NCI-H1436 treated with DMSO at 0.1 percent for 48 hours (cell line): ENCODE measurements at places on chromosomes 4 and X.

- no peak for DNase-seq
These were observed 119.1 kb upstream of the OTUD4 start for GRCh38 chr4:145299380-145300076.

- DNase-seq: no peak
These were observed 247.6 kb downstream of the CBLL2 start for GRCh38 chrX:22520128-22520828.

- no peak for DNase-seq
These were observed at the start of gene GRID2 for GRCh38 chr4:92303621-92304027. TSS of gene GRID2 (plus strand) at chr4:92303966.

GRCh38 chr4:123479944-123480343 lies 83.3 kb downstream of the SPRY1 start:
- no peak for DNase-seq

DNA sequence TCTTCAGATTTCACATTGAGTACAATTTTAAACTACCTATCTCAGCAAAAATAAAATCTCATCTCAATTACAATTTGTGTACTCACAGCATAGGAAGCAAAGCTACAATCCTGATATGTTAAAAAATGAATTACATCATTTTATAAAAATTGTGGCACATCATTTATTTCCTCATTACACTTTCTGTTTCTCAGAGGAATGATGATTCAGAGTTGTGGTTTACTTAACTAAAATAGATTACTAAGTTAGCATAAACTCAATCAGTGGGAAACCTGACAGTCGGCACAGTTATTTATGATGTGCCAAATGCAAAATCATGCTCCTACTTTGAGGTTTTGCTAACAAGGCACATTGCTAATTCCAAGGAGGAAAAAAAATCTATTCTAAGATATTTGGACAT lies 325.0 kb downstream of the FBXO8 start:
- no peak for DNase-seq

DNA sequence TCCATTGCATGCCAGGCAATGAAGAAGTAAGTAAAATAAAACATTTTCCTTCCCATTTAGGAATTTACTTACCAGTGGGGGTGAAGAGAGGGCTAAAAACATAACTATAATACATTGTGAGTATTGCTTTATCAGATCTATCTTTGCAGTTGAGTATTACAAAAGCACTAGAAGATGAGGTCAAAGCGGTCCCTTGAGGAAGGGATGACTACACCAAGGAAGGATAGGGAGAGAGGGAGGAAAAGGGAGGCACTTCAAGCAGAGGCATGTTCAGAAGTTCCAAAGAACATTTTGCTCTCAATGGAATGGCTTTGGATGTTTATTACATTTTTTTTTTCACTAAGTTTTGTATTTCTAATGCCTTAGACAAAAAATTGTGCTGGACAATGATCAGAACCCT lies 127.8 kb downstream of the TET2 start:
- DNase-seq: no peak

DNA sequence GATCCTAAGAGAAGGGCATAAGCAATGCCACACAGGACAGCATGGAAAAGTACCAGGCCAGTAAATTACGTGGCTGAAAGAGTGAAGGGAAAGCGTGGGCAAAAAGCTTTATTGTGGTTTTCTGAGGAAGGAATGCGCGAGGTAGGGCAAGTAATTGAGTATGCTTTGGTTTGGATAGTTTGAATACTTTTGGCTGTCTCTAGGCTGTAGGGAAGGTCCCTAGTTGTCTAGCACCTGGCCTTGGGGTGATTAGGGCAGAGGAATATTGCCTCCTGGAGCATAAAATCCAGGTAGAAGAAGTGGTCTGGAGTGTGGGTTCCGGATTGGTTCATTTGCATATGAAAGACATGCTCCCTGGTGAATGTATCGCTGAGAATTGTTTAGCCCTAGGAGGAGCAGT lies 46.4 kb upstream of the NALF2 start:
- DNase-seq: no peak

DNA sequence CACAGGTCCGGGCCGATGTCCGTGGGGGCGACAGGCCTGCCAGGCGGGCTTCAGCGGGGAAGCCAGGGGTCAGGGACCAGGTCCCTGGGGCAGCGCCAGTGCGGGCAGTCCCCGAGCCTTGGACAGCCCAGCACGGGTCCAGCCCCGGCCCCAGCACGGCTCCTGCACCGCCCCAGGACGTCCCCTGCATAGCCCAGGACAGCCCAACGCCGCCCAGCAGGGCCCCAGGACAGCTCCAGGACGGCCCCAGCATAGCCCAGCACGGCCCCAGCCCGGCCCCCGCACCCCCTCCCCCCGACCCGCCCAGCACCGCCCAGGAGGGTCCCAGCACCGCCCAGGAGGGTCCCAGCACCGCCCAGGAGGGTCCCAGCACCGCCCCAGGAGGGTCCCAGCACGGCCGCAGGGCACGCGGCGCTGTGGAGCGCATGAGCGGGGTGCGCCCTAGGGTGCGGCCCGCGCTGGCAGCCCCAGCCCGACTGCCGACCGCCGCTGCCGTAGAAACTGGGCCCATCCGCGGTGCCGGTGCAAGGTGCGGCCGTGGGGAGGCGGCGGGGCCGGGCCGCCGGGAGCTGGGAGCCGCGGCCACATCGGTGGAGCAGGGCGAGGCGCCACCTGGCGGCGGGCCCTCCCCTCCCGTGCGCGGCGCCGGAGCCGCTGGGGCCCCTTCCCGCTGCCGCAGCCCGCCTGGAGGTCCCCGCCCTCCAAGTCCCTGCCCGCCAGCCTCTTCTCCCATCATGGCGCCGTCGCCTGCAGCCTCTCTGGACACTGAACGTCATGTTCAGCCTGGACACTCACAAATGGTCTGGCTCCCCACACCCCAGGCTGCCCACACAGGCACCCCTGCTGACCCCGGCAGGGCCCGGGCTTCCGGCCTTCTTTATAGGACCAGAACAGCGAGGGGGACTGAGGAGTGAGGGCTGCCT lies 106.8 kb upstream of the NKX1-1 start:
- DNase-seq: no peak

- DNase-seq: no peak
These were observed 289.8 kb upstream of the CLNK start for GRCh38 chr4:10974371-10974770.

GRCh38 chr4:29459926-29460325 lies 1260.2 kb upstream of the PCDH7 start:
- DNase-seq: no peak

- no peak for DNase-seq
These were observed 79.5 kb downstream of the AFF1 start for GRCh38 chr4:87014284-87014782.

DNA sequence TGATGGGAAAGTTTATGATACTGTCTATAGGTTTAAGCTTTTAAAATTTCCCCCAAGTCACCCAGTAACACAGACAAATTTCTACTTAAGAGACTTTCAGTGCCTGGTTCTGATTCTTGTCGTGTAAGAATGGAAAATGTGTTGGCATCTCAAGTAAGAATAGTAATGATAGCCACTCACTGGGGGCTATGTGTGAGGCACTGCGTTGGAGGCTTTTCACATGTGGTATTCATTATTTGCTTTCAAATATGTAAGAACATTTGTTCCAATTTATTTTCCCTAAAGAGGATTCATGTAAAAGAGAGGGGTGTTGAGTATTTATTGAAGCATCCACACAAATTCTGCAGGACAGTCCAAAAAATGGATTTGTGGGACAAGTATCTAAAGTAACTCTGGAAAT lies 143.6 kb downstream of the FNIP2 start:
- DNase-seq: no peak

- DNase-seq: no peak
These were observed 26.1 kb downstream of the GASK1B start for GRCh38 chr4:158146736-158147135.

DNA sequence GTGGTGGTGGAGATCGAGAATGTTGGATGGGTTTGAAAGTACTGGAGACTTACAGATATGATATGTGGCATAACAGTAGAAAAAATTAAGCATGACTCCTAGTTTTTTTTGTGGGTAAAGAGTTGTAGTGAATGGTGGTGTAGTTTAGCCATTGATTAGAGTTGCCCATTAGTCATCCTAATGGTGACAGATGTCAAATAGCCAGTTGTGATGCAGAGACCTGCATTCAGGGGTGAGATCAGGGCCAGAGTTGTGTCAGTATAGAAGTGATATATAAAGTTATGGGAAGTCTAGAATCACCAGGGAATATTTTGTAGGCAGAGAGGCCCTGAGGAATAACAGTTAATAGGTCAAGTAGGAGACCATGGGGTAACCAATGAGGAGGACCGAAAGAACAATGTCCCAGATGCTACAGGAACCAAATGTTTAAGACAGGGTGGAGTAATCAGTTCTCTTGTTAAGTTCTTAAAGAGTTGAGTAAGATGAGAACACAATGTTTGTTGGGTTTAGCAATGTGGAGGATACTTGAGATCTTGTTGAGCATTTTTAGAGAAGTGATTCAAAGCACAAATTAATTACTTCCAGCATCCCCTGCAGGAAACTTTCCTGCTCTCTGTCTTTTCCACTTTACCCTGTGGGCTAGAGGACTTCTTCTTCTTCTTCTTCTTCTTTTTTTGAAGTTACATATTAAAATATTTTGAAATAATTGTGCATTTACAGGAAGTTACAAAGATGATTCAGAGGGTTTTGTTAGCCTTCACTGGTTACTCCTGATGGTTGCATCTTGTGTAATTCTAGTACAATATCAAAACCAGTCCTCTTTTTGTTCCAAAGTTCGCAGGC lies 13.3 kb downstream of the SGMS2 start:
- DNase-seq: no peak

DNA sequence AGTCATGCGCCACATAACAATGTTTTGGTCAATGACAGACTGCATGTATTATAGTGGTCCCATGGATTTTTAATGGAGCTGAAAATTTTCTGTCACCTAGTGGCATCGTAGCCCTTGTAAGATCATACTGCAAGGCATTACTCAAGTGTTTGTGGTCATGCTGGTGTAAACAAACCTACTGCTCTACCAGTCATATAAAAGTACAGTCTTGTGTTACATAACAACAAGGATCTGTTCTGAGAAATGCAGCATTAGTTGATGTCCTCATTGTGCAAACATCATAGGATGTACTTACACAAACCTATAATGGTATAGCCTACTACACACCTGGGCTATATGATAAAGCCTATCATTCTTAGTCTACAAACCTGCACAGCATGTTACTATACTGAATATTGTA lies 34.6 kb downstream of the COX18 start:
- DNase-seq: no peak

DNA sequence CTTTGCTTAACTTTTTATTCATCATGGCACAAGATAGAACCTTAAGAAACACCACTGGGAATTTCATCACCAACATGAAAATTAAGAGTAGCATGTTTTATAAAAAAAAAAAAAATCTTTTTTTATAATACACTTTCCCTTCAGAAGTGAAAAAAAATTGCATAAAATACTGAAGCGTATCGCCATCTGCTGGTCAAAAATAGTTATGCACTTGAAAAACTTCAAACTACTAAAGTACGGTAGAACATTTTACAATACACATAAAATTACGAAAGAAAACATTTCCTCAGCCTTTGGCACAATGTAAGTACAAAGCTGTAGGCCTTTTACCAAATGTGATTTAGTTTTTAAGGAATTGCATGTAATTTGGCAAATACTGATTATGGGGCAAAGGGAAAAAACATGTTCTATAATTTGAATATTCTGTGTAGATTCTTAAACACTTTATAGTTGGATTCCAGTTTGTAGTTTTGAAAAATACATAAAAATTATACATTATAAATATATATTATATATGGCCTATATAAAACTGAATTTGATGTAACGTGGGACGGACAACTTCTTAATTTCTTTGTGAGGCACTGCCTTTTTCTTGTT lies 26.5 kb downstream of the HCCS start:
- DNase-seq: no peak

- no peak for DNase-seq
These were observed 62.9 kb downstream of the GEMIN8 start for GRCh38 chrX:13966793-13967125.
